Right atrium auricular region (tissue), 2 donors: ENCODE measurements at places on chromosomes 13 and 19.

DNA sequence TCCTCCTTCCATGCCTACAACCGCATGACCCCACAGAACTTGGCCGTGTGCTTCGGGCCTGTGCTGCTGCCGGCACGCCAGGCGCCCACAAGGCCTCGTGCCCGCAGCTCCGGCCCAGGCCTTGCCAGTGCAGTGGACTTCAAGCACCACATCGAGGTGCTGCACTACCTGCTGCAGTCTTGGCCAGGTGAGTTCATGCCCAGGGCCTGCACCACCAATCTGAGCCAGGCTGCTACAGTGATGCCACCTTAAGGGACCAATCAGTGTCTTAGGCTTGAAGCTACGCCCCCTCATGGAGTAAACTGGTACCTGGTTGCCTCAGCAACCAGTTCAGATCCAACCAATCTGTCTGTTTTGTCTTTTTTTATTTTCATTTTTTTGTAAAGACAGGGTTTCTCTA is 5.2 kb downstream of the SYDE1 start:
- no peak for DNase-seq

- DNase-seq: no peak
Measured at GRCh38 chr13:79837741-79838450, 356.9 kb downstream of the NDFIP2 start.

- DNase-seq: no peak
Measured at GRCh38 chr19:47891923-47892666, 6.0 kb upstream of the SULT2A1 start.

DNA sequence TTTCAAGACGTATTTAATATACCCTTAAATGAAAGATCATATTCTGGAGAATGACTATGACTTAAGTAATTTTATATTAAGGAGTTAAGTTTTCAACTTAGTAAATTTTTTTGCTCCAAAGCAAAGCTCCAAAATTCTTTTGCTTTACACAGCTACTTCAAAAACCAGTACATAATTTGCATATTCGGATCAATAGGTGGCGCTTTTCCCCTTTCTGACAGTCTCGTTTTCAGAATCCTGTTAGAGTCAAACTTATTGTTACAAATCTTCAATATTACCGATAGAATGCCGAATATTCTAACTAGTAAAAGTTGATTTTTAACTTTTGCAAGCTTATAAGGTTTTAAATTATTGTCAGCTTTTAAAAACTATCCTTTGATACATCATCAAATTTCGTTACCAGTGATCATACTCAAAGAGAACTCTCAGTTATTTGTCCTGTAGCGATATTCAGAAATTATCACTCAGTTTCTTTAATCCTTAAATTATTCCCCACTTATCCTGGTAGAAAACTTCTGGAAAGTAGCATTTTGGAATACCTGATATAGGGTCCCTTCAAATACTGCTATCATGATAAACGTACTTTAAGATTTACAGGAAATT is 852.7 kb upstream of the KLHL1 start:
- DNase-seq: no peak

GRCh38 chr19:35416331-35416730 is 31.7 kb upstream of the FFAR2 start:
- no peak for DNase-seq

- no peak for DNase-seq
Measured at GRCh38 chr19:4354897-4355296, 11.5 kb downstream of the MPND start.

GRCh38 chr19:5914946-5915781 is 1.1 kb downstream of the CAPS start:
- no peak for DNase-seq

GRCh38 chr19:38268539-38268938 is 4.2 kb downstream of the SPINT2 start:
- no peak for DNase-seq
